Stimulated activated CD8-positive, alpha-beta memory T cell treated with anti-CD3 and anti-CD28 coated beads, Interleukin-2, amount 100 ng/mL, for 1 hour (primary cell): ENCODE measurements at places on chromosomes 1 and 21.

DNA sequence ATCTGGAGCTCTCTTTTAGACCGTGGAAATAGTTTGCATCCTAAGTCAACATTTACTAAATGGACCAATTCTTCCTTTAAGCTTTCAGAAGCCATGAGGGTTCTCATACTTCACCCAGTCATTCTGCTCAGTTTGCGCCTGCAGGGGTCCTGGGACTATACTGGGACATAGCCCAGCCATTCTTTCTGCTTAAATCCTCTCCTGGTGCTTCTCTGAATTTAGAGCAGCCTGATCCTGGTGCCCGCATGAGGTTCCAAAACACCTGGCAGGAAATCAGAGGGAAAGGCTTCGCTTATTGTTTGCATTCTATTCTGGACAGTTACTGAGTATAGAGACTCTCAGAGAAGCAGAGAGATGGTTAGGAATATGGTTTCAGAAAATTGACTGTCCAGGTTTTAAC, 27.0 kb downstream of the TNN start:
- DNase-seq, result no peak

DNA sequence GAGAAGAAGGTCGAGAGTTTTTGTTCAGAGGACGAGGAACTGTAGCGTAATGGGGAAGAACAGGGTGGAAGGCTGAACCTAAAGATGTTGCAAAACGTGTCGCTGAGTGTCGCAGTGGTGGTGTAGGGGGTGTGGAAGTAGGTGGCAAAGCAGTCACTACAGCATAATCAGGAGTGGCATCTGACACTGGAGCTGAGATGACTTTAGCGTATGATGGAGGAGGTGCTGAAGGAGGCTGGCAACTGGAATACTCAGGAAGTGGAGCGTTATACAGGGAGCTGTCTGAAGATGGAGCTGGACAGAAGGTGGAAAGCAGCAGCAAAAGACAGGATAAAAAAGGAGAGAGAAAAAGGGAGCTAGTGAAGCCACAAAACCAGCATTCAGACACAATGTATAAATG, 89.9 kb upstream of the LBR start:
- DNase-seq, result no peak

DNA sequence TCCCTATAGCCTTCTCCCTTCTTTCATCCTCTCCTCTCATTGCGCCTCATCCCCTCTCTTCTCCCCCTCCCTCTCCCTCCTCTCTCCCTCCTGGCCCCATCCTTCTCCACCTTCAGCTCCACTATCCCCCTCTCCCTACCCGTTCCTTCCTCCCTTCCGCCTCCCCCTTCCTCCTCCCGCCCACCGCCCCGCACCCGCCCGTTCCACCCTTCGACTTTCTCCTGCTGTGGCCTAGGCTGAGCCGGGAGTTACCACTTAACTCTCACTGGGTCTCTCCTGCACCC, 1.6 kb downstream of the NPR1 start:
- DNase-seq, result no peak

DNA sequence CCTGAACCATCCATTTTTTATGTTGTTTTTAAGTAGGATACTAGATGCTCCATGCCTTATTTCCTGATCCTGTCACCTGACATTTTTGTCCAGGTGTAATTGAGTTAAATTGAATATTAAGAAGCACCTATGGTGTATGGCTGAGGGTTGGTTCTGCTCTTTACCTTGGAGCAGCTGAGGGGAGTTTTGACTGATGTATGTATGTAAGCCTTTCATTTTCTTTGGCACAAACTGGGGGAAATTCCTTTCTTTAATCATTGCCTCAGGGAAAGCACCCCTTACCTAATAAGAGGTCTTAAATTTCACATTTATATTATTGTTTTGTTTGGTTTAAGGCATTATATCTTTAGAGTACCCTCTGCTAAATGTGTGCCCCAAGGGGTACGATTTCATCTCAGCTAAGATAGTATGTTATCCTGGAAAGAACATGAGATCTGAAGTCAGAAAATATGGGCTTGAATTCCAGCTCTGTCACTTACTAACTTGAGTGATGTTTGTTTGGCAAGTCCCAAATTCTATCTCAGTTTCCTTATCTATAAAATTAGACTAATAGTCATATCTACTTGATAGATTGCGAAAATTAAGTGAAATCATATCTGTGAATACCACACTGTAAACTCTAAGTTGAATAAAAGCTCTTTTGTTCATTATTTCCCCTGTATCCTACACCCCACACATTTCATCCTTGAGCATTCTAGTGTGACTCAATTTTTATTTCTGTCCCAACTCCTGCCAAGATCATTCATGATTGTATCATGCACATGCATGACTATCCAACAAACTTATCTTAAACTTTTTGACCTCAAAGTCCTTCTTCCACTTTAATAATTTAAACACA, 57.7 kb upstream of the NUF2 start:
- DNase-seq, result no peak

GRCh38 chr1:235854347-235854746, 12.4 kb downstream of the LYST start:
- DNase-seq, result no peak

- DNase-seq, result no peak
Observed at GRCh38 chr1:228293816-228294500, 86.1 kb downstream of the OBSCN start.

- no peak for DNase-seq
Observed at GRCh38 chr1:201537891-201538611, 876 bp upstream of the NAV1 start.

GRCh38 chr21:41548781-41549180, 40.8 kb upstream of the TMPRSS2 start:
- no peak for DNase-seq

- no peak for DNase-seq
Observed at GRCh38 chr1:206446688-206447421, 23.4 kb upstream of the IKBKE start.

- DNase-seq, result no peak
Observed at GRCh38 chr1:38268226-38268625, 221.6 kb upstream of the POU3F1 start.

- no peak for DNase-seq
Observed at GRCh38 chr21:29246614-29247013, 52.1 kb upstream of the BACH1 start.

- DNase-seq, result no peak
Observed at GRCh38 chr1:200905411-200906052, 10.8 kb downstream of the INAVA start.

DNA sequence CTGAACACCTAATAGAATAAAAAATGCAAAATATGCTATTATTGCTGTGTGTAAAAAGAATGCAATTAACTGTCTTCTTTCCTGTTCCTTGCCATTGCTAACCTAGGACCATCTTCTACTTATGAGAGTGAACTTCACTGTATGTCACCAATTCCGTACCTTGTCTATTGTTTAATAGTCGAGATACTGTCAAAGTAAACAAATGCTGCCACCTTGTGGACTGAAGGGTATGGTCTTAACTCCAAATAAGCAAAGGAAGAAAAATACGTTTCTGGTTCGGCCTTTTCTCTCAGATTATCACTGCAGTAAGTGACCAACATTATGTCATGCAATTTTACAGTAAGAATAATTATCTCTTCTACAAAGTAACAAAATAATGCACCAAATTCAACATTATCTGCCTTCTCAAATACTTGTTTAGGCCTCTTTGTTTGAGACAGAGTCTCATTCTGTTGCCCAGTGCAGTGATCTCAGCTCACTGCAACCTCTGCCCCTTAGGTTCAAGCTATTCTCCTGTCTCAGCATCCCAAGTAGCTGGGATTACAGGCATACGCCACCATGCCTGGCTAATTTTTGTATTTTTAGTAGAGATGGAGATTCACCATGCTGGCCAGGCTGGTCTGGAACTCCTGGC, 133.4 kb downstream of the COP1 start:
- no peak for DNase-seq

GRCh38 chr1:207702317-207702716, 49.5 kb upstream of the CD46 start:
- DNase-seq, result no peak

DNA sequence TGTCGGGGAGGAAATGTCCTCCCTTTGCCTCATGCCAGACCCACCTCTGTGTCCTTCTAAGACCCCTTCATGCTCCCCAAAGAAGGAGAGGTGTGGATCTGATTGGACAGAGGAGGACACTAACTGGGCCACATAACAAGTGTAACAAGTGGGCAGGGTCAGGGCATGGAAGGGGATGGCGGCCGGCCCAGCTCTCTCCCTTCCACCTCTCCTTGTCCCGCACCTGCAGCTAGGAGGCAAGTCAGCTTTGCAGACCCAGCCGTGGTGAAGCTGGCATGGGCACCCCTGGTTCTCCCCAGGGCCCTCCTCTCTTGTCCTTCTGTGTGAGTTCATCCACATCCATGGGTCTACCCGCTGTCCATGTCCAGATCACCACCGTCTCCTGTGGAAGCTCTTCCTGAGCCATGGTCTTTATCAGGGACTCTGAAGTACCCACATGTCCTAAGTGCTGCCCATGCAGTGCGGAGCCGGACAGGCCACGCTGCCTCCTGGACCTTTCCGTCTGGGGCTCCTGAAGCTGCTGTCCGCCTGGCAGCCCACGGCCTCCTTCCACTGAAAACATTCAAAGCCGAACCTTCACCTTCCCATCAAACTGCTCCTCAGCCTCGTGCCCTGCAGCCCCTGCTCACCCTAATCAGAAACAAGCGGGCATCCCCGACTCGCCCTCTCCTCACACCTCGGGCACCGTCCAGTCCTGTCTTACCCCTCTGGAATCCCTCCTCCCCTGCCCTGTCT, 460.5 kb downstream of the PTPRU start:
- DNase-seq, result no peak

- DNase-seq, result no peak
Observed at GRCh38 chr21:26067836-26068594, 102.6 kb downstream of the APP start.

DNA sequence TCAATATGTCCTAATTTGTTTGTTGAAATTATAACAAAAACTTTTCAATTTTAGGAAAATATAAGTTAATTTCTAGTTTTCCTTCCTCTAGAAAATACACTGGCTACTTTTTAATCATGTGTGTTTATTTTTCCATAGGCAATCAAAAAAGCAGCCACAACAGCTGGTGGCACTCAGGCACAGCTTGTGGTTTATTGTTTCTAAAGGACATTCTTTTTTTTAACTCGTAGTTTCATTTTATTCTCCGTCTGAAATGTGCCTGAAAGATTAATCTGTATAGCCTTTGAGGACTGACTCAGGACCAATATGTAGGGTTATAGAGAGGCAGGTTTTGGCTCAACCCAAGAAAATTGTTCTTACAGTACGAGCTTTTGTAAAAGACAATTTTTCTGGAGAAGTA, 20.7 kb upstream of the STX12 start:
- no peak for DNase-seq

- peak; percentile 7 for DNase-seq
Observed at GRCh38 chr1:205774198-205775014, 876 bp downstream of the RAB29 start.

GRCh38 chr1:11383553-11384169, 95.3 kb upstream of the DISP3 start:
- DNase-seq, result no peak

DNA sequence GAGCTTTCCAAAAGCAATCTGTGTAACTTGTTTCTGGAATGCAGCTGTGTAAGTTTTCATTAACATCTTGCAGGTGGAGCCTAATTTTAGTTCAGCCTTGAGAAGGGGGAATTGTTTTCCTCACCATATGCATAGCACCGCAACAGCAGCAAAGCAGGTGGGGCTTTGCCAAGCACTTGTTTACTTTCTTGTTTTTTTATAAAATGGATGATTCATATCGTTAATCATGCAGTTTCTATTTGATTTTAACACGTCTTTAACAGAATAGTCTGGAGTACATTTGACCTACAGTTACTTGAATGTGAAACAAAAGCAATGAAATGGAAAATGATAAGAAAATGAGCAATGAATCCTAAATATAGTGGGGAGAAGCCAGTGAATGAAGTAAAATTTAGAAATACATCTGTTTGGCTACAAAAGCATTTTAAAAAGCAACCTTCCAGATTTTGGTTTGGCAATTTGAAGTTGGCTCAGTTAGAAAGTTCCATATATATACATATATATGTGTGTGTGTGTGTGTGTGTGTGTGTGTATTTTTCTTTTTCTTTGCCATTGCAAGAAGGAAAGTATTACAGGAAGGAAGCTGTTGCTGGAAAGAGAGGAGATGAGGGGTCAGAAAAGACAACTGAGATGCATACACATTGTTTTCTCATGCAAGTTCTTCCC, 119.0 kb upstream of the ADGRL2 start:
- no peak for DNase-seq

DNA sequence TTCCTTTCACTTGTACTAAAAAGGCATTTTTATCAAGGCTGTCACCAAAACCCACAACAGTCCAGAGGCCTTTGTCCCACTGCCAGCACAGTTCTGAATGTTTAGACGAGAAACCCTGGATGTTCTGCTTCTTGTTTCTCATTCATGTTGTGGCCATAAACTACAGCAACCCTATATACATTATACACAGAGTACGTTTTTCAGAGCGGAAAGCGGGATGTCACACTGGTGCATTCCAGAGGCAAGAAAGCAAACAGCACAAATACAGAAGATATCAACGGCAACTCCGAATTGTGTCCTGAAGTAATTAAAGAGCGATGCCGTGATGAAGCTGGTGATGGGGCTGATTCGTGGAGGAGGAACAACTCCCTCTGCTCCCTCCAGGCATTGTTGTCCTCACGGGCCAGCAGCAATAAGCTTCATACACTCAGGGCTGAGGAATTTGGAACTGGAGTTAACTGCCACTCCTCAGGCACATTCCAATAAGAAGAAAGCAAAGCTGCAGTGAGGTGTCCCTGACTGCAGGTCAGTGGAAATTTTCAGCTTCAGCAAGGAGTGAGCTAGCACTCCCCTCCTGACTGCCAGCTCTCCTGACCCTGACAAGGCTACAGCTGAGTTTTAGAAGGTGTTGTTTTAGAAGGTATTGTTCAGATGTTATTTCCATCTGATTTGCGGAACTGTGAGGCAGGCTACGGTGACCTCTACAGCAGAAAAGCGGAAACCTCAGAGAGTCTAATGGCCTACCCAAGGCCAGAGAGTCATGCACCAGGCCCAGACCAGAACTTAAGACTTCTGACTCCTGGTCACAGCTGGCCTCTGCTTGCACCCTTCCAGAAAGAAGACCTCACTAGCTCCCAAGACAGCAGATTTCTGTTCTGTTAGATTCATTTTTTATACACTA, 149.0 kb downstream of the TGFBR3 start:
- DNase-seq, result no peak

GRCh38 chr1:11342621-11343032, 69.6 kb downstream of the UBIAD1 start:
- DNase-seq, result no peak

- DNase-seq, result no peak
Observed at GRCh38 chr21:45593162-45594022, 50.1 kb upstream of the PCBP3 start.
